ENCODE measurements at places on chromosomes 16 and 17. TPM values are rescaled to one million over a fixed set of nuclear protein-coding genes. Genes with fewer than 3 reads are reported as not detected.
A peak's percentile ranks its signal among the peaks of the same experiment; 100 is the strongest.

- no peak for DNase-seq
Measured at GRCh38 chr17:48596735-48597527, 3.4 kb upstream of the HOXB5 start.

- DNase-seq, result no peak
Measured at GRCh38 chr17:3019761-3020160, 43.6 kb downstream of the OR1D5 start.

DNA sequence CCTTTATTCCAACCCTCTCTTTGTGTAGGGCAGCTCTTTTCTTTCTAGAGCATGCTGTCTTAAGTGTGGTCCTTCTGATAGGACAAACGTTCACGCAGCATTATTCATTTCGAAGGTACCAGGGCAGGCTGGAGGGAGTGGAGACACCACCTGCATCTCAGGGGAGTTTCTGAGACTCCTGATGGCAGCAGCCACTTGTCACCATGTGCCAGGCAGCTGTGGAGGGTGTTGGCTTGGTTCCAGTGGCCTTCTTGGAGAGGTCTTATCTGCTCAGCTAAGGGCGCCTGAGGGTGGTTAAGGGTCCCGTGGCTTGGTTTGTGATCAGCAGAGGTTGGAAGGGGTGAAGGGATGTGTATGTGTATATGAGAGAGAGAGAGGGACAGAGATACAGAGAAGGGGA is 257.1 kb upstream of the EEF2KMT start:
- DNase-seq, result no peak

DNA sequence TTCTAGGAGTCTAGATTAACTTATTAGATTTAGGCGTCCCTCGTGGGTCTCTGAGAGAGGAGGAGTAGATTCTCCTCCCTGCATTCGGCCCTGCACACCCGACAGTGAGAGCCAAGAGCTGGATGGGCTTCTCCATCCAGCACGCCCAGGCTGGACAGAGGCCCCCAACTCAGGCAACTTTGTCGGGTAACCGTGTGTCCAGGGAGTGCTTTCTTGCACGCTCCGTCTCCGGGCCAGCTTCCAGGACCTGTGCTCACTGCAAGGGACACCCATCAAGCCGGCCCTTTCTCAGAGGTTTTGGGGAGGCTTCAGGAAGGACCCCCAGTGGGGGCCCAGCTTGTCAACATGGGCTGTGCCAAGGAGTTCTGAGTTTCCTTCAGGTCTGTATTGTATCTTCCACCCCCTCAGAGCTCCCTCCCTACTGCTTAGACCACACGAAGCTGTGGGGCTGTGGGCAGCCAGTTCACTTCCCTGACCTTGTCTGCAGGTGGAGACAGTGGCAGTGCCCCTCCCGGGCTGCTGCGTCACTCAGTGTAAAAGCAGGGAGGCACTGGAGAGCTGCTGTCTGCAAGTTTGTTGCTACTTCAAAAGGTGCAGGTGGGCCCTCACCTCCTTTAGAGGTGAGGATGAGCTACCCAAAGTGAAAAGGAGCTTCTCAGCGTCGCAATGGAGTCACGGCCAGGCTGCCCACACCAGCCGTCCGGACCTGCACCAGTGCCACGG is 24.0 kb upstream of the C16orf78 start:
- no peak for DNase-seq

The NOD2 gene
- total RNA-seq, result 4.0 TPM

- DNase-seq, result no peak
Measured at GRCh38 chr17:43015579-43015978, 6.6 kb downstream of the VAT1 start.

DNA sequence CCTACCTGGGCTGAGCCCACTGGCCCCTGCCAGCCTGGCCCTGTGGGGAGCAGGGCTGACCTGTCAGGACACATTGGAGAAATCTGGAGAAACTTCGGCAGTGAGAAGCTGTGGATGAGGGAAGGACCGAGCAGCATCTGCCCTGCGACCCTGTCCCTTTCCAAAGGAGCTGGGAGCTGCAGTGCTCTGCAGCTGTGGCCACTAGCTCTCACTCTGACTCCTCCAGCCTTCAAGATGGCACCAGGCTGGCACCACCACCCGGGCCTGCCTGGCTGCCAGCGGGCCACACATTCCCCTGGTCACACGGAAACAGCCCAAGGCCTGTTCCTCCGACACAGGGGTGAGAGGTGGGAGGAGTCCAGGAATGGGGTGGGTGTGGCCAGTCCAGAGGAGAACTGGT is 30.1 kb downstream of the CD300LG start:
- no peak for DNase-seq

- DNase-seq, result no peak
Measured at GRCh38 chr17:13560935-13561334, 40.8 kb downstream of the HS3ST3A1 start.

- peak; percentile 83 for DNase-seq
Measured at GRCh38 chr16:87780385-87780989, 14.7 kb upstream of the KLHDC4 start.

The SPATA32 gene
- 0.27 TPM for total RNA-seq

The KDM8 gene
- total RNA-seq, result 8.1 TPM

DNA sequence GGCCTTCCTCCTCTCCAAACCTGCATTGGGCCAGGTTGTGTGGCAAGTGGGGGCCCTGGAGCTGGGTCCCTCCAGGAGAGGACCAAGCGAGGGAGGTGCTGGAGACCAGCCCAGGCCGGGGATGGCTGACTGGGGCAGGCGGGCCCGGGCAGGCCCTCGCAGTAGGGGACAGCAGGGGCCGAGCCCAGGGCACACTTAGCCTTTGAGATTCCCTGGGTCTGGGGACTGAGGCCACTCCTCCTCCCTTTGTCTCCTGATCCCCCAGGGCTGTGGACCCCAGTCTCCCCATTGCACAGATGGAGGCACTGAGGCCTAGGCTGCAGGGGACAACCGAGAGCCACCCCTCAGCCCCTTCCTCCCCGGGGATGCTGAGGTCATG is 5.2 kb downstream of the FOXJ1 start:
- no peak for DNase-seq

DNA sequence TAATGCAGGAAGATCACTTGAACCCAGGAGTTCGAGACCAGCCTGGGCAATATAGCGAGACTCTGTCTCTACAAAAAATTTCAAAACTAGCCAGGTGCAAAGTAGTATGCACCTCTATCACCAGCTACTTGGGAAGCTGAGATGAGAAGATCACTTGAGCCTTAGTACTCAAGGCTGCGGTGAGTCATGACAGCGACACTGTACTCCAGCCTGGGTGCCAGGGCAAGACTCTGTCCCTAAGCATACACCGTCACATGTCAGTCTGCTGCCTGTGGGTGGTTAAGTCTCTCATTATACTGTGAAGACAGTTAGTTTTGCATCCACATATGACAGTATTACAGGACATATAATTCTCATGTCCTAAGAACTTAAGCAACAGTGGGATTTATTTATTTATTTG is 21.8 kb downstream of the NMRAL1 start:
- DNase-seq, result no peak

- DNase-seq, result no peak
Measured at GRCh38 chr17:70687421-70687820, 518.1 kb downstream of the KCNJ2 start.

The ANKS4B gene
- not detected for total RNA-seq

The CD300A gene
- total RNA-seq, result 52.0 TPM

GRCh38 chr17:18006495-18007239 is 32.3 kb downstream of the ATPAF2 start:
- no peak for DNase-seq

DNA sequence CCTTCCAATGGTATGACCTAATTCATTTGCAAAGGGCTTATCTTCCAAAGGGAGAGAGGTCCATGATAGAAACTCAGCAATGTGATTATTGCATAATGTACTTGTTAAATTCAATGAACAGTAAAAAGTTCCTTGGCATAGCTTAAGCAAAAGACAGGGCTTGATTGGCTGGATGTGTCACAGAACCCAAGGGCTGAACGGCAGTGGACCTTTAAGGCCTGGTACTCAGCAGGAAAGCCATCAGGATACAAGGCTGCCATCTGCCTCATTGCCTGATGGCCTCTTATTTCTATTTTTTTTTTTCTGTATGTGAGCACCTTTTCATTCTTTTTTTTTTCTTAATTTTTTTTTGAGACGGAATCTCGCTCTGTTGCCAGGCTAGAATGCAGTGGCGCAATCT is 208.9 kb upstream of the WSCD1 start:
- DNase-seq, result no peak

DNA sequence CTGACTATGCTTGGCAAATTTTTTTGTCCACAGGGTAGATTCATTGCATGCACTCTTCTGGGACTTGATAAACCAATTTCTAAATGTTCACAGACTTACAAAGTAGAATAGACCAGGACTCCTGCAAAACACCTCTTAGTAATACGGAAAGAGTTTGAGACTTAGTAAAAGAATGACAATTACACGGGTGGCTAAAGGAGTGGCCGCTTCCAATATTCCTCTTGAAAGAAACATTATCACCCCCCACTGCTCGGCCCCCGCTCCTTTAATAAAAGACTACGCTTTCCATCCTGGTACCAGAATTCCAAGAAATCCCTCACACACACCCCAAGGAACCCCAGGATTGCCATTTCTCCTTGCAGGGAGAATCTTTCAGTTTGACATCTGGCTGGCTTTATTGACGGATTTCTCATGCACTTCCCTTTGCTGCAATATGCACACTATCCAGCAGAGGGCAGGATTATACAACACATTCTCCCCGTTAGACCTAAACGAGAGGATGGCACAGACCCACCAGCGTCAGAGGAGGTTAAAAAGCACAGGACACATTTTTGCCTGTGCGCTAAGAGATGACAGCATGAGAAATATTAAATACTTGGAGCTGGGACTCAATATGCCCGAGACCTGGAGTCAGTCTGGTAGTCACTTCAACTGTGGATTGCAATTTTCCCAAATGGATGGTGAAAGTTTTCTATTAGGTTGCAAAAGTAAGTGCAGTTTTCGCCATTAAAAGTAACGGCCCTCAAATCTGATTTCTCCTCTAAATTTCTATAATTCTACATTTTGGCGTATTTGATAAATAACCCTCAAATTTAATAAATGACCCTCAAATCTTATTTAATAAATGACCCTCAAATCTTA is 46.6 kb upstream of the NUDT7 start:
- peak; percentile 70 for DNase-seq

- DNase-seq, result no peak
Measured at GRCh38 chr17:32497431-32498205, 10.8 kb downstream of the CDK5R1 start.

- no peak for DNase-seq
Measured at GRCh38 chr17:15918661-15919259, 26.2 kb upstream of the ADORA2B start.

DNA sequence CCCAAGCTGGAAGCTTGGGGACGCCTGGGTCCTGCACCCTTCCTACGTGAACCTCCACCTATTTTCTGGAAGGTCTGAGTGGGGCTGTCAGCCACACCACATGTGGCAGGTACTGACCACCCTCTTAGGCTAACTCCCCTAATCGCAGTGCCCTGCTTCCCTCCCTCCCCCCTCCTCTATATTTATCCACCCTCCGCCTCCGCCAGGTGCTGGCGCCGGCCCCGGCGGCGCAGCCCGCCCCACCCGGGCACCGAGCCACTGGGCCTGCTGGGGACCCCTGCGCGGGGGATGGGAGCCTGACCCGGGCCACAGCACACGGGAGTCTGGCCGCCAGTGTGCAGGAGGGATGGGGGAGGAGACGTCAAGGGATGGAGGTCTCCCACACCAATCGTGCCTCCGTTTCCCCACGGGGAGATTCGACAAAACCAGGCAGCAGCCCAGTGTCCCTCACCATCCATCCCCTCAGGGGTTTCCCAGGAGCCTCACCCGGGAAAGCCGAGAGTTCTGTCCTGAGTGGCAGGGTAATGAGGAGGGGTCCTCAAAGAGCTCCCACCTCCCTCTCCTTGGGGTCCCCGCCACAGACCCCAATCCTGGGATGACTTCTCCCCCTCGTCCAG is 1.3 kb downstream of the PLEKHH3 start:
- DNase-seq, result no peak

GRCh38 chr17:38352245-38353085 is 821 bp downstream of the SOCS7 start:
- peak; percentile 11 for DNase-seq

DNA sequence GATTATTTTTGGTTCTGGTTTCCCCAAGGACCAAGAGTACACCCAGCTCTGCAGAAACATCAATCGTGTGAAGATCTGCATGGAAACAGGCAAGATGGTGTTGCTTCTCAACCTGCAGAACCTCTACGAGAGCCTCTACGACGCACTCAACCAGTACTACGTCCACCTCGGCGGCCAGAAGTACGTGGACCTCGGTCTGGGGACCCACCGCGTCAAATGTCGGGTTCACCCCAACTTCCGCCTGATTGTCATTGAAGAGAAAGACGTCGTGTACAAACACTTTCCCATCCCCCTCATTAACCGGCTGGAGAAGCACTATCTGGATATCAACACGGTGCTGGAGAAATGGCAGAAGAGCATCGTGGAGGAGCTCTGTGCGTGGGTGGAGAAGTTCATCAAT is 67.4 kb upstream of the ENDOV start:
- no peak for DNase-seq

The AGRP gene
- total RNA-seq, result not detected

The MEIOB gene
- total RNA-seq, result 0.54 TPM

DNA sequence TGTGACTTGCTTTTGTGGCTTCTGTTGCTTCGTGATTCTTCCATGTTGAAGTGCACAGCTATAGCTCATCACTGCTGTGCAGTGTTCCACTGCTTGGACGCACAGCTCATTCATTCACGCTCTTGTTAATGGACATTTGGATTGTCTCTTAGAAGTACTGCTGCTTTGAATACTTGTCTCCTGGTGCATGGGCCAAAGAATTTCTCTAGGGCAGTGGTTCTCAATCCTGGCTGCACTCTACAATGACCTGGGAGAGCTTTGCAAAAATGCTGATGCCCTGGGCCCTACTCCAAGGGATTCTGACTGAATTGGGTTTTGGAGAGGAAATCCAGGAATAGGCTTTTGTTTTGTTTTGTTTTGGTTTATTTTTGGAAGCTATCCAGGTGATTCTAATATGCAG is 20.0 kb downstream of the CCL17 start:
- no peak for DNase-seq

All from hematopoietic multipotent progenitor cell (in vitro differentiated cells).